ENCODE measurements at places on chromosomes 3 and 15. TPM values are rescaled to one million over a fixed set of nuclear protein-coding genes. Genes with fewer than 3 reads are reported as not detected.

DNA sequence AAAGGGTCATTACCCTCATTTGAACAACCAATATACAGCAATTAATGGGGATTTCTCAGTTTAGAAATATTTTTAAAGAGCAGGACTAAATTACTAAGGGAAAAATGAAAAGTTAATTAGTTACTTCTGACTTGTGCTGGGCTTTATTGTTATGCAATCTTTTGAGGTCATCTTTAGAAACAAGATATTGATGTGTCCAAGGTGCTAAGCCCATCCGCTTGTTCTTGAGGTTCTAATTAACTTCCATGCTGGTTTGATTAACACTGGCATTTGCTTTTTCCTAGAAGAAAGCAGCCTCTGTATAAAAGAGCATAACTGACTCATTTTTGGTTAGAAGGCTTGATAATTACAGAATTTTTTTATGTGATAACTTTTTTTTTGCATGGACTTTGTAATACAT, 256.5 kb upstream of the AGTR1 start:
- no peak for DNase-seq

DNA sequence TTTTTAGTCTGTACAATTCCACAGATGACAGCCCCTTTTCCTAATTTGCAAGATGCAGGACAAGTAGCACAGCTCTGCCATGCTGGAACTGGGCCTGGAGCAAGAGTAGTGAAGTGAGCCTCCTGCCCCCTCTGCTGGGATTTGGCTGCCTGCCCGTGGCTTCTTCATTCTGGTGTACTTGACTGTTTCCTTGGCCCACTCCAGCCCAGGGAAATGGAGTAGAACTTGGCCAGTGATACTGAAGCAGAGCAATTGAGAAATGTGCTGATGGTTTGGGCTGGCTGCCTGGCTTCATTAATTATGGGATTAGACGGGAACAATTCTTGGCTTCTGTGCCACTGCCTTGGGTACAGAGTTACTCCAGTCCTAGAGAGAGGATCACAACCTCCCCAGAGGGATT, 2.8 kb downstream of the GPD1L start:
- no peak for DNase-seq

MINDY4B gene
- not detected for polyA plus RNA-seq

- DNase-seq, result no peak
These were observed 603.3 kb upstream of the TBL1XR1 start for GRCh38 chr3:177800561-177800960.

CCR8 gene
- polyA plus RNA-seq, result not detected

- DNase-seq, result peak; percentile 89
These were observed 516.7 kb upstream of the CFAP20DC start for GRCh38 chr3:59566481-59566975.

SEMA3G gene
- 0.14 TPM for polyA plus RNA-seq

GRCh38 chr3:139338405-139338804, 5.4 kb upstream of the MRPS22 start:
- DNase-seq, result no peak

DNA sequence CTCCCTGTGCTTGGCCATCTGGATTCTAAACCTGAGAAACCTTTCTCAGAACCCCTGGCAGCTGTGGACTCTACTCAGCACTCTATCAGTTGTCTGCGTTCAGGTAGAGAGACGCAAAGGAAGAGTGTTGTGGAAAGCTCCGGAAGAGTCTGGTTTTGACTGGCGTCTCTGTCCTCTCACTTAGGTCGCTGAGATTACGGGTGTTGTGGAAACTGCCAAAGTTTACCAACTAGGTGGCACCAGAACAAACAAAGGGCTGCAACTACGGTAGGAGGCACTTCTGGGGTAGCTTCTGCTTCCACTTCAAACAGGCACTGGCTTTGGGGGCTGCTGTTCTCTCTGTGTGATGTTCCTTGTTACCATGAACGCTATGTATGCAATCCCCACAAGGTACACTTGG, 19.2 kb upstream of the ITPKA start:
- no peak for DNase-seq

EOMES gene
- 1.6 TPM for polyA plus RNA-seq

DISP2 gene
- polyA plus RNA-seq, result 0.68 TPM

GOLGA6A gene
- not detected for polyA plus RNA-seq

DNA sequence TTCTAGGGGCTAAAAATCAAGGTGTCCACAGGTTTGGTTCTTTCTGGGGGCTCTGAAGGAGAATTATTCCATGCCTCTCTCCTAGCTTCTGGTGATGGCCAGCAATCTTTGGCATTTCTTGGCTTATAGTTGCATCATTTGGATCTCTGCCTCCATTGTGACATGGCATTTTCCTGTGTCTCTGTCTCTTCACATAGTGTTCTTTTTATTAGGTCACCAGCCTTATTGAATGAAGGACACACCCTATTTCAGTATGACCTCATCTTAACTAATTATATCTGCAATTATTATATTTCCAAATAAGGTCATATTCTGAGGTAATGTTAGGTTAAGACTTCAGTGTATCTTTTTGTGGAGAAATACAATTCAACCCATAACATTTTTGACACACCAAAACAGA, 3.2 kb upstream of the GBE1 start:
- DNase-seq, result no peak

DNA sequence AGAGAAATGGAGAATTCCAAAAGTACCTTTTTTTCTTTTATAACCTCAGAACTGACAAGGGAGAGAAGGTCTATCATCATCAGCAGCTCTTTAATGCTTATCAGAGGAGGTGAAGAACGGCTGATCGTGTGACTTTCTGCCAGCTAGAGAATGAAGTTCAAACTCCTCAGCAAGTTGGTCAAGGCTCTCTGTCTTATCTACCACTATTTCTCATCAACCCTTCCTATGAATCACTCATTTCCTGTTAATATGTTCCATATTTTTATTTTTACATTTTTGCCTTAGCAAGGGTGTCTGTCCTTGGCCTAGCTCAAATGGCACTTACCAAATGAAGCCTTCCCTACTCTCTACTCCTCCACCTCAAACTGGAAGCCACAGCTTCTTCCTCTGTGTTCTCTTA, 73.1 kb upstream of the TSPAN3 start:
- no peak for DNase-seq

GRCh38 chr15:100295939-100296565, 45.7 kb downstream of the ADAMTS17 start:
- no peak for DNase-seq

RASGRP1 gene
- 1.1 TPM for polyA plus RNA-seq

DNA sequence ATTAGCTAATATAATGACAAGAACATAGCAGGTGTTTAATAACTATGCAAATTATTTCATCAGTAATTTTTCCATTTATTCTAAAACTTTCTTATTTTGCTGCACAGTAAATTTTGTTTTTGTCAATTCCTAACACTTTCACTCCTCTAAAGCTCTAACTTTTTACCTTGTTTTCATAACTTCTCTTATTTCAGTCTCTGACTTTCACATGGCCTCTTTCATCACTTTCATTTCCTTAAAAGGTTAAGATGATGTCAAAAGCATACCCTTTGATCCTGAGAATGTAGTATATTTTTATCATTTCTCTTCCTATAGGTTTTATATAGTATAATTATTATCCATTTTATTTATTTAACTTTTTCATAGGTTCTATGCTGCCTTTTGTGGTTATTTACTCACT, 1325.8 kb upstream of the ALCAM start:
- no peak for DNase-seq

ARPP21 gene
- polyA plus RNA-seq, result not detected

GRCh38 chr15:28885128-28885629, 595 bp upstream of the APBA2 start:
- DNase-seq, result no peak

DNA sequence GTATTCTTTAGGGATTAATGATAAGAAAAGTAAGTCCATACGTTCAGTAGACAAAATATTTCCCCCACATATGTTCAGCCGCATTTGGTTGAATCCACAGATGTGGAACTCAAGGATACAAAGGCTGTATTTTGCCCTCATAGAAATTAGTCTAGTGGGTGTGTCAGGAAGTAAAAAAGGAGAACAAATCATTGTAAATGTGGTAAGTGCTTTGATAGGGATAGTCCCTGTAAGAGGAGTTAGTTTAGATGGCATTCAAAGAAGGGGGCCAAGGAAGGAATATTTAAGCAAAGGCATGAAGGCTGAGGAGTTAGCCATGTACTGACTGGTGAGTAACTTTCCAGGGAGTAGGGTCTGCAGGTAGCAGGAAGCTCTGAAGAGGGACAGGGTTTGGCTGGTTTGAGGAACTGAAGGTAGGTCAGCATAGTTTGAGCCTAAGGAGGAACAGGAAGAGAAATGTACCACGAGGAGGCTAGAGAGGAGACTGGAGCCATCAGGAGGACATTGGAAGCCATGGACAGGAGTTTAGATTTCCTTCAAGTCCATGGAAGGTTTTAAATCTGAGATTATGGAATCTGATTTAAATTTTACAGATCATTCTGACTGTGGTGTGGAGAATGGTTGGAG, 98.8 kb downstream of the MME start:
- DNase-seq, result no peak

- no peak for DNase-seq
These were observed 40.5 kb downstream of the DPPA2 start for GRCh38 chr3:109275702-109276293.

GRCh38 chr3:152159328-152159727, 109.4 kb upstream of the MBNL1 start:
- DNase-seq, result no peak

BCHE gene
- polyA plus RNA-seq, result 0.71 TPM

- no peak for DNase-seq
These were observed 23.8 kb downstream of the VPS39 start for GRCh38 chr15:42184296-42184695.

C3orf62 gene
- polyA plus RNA-seq, result 2.6 TPM

- no peak for DNase-seq
These were observed 33.8 kb downstream of the RBMS3 start for GRCh38 chr3:29314727-29315088.

- no peak for DNase-seq
These were observed 322.3 kb upstream of the TBL1XR1 start for GRCh38 chr3:177519588-177519987.

DNA sequence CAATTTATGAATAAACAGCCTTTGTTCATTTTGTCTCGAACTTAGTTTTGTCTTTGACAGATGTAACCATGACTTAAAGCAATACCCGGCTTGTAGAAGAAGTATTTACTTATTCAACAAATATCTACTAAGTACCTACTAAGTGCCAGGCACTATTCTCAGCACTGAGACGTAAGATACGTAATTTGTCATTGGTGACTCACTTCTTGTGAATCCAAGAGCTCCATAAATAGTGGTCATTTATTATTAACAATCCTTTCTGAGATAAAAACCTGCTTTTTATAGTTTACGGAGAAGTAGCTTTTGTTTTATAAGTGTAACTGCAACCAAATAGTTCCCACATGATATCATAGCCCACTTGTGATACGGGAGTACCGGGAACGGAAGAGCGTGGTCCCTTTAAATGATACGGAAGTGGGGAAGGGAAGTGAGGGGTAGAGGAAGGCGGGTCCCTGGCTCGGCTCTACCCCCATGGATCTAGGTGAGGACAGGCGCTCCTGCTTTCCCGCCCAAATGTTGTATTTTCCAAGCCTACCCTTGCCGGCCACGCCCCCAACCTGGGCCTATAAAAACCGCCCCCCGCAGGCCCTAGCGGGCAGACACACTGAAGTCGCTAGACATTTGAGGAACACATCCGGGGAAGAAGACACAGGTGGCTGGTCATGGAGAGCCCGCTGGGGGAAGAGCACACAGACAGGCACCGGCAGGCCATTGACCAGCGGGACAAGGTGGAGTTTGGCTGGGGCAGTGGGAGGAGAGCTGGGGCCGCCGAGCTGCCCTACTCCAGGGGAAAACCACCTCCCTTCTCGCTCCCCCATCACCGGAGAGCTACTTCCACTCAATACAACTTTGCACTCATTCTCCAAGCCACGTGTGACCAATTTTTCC, at the start of gene SAMMSON:
Gene SAMMSON, plus strand, starts transcription at position 594 of the 888 bp plus-strand sequence.
- DNase-seq, result no peak

GRCh38 chr15:55703873-55704301, 39.1 kb downstream of the PRTG start:
- no peak for DNase-seq

GRCh38 chr3:129453732-129454131, 13.7 kb downstream of the IFT122 start:
- DNase-seq, result no peak

NCK1 gene
- 57.9 TPM for polyA plus RNA-seq

LINGO1 gene
- 0.06 TPM for polyA plus RNA-seq

DNA sequence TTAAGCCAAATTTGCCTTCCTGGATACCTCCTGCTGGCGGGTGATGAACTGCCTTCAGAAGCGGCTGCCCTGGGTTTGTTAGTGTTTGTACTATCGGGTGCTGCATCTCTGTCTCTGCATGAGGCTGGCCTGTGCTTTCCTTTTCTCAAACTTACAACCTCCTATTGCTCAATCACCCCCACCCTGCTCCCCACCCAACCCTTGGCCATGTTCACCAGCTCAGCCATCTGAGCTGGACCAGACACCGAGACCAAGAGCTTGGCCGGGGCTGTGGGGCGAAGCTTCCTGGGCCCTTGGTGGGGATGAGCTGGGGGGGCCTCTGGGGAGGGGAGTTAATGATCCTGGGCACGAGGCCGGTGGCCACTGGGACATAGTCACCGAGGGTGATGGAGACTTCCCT, 16.8 kb upstream of the FBLN2 start:
- no peak for DNase-seq

DNA sequence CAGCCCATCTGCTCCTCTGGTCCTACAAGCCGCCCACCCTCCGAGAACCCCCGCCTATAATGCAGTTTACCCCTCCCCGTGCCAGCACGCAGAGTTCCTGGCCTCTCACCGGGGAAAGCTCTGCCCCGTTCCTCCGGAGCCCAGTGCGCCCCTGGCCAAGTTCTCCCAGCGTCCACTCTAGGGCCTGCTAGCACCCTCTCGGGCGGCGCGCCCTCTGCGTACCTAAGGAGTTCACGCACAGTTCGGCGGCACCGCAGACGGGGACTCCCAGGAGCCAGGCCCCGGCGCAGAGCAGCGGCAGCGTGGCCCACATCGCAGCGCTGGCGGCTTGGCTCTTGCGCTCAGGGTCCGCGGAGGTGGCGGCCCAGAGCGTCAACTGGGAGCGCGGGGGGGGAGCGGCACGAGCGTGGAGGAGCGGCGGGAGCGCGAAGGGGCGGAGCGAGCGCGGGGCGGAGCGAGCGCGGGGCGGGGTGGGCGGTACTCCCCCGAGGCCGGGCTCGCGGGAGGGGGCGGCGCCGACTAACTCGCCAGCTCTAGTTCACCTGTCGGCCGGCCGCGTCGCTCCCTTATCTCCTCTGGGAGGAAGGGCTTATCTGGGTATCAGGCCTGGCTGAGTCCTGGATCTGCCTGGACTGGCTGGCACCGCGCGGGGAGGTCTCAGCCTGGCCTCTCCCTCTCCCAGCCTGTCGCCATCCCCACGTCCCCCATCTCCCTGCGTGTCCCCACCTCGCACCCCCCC, at the start of gene CTSH:
Gene CTSH, minus strand, starts transcription at position 378 of the 739 bp plus-strand sequence. Its CDS starts 65 bp downstream, at position 313.
- peak; percentile 26 for DNase-seq

- no peak for DNase-seq
These were observed 319.8 kb upstream of the UMPS start for GRCh38 chr3:124410471-124410870.

NPAP1 gene
- polyA plus RNA-seq, result not detected

KCNMB3 gene
- 0.31 TPM for polyA plus RNA-seq

- no peak for DNase-seq
These were observed 324.8 kb upstream of the TBL1XR1 start for GRCh38 chr3:177522051-177522450.

Measured in keratinocyte (primary cell).